ENCODE measurements at places on chromosomes 6 and 20. TPM values are rescaled to one million over a fixed set of nuclear protein-coding genes. Genes with fewer than 3 reads are reported as not detected.

DNA sequence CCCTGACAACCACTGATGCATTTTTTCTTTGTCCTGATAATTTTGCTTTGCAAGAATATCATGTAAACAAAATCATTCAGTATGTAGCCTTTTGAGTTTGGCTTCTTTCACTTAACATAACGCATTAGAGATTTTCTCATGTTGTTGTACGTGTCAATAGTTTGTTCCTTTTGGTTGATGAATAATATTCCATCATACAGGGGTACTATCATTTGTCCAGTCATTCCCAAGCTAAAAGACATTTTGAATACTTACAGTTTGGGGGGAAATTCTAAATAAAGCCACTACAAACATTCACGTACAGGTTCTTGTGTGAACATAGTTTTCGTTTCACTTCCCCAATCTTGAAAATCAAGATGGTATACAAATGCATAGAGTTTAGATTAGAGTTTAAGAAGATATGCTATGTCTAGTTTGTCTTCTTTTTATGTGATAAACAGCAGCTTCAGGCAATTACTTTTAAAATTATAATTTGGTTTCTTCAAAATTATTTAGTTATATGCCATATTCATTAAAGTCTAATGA, 5.2 kb downstream of the HAO1 start:
- H3K36me3 ChIP-seq, result no peaks in the 10 kb centered on the region
- H3K4me1 ChIP-seq, result peaks cover 13% of the 10 kb centered on the region
- no peak overlapping the region for H3K4me3 ChIP-seq
- no peak overlapping the region for H3K27ac ChIP-seq
- H3K27me3 ChIP-seq, result no peaks in the 10 kb centered on the region

DNA sequence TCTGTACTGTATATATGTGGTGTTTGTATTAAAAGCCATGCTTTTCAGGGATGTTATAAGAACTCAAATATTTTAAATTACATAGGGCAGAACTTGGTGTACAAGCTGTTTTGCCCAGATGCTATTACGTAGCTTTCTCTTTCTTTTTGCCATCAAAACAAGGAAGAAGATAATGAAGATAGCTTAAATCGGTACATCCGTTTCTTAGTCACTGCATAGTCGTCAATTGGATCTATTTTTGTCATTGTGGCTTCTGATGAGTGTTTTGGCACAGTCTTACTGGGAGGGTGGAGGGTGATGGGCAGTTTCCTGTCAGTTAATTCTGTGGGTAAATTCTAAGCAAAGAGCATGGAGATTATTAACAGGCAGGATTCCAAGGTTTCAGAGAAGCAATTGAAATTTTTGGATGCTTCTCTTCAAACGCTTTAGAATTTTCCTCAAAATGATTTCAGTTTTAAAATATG, 649.1 kb upstream of the GJE1 start:
- peaks cover 25% of the 10 kb centered on the region for H3K4me1 ChIP-seq
- no peaks in the 10 kb centered on the region for H3K27me3 ChIP-seq
- no peak for DNase-seq
- peaks cover 17% of the 10 kb centered on the region for H3K36me3 ChIP-seq
- peak overlapping the region; percentile 75 for H3K27ac ChIP-seq
- H3K4me3 ChIP-seq, result no peak overlapping the region

Gene KLHDC3
- total RNA-seq, result 109 TPM

- H3K27me3 ChIP-seq, result no peaks in the 10 kb centered on the region
- H3K36me3 ChIP-seq, result no peaks in the 10 kb centered on the region
- H3K27ac ChIP-seq, result no peak overlapping the region
- H3K4me3 ChIP-seq, result no peak overlapping the region
- no peak for DNase-seq
Measured at GRCh38 chr6:5235830-5236229, 24.9 kb downstream of the LYRM4 start.

Gene ZC2HC1B
- total RNA-seq, result not detected

- no peaks in the 10 kb centered on the region for H3K27me3 ChIP-seq
- peaks cover 16% of the 10 kb centered on the region for H3K36me3 ChIP-seq
- no peak for DNase-seq
- H3K4me3 ChIP-seq, result no peak overlapping the region
Measured at GRCh38 chr20:53581444-53582250, 12.0 kb downstream of the ZNF217 start.

Gene MCHR2
- not detected for total RNA-seq

GRCh38 chr20:37457921-37458320, 63.1 kb upstream of the NNAT start:
- H3K4me3 ChIP-seq, result no peak overlapping the region
- no peaks in the 10 kb centered on the region for H3K4me1 ChIP-seq
- no peak for DNase-seq
- H3K27ac ChIP-seq, result no peak overlapping the region

DNA sequence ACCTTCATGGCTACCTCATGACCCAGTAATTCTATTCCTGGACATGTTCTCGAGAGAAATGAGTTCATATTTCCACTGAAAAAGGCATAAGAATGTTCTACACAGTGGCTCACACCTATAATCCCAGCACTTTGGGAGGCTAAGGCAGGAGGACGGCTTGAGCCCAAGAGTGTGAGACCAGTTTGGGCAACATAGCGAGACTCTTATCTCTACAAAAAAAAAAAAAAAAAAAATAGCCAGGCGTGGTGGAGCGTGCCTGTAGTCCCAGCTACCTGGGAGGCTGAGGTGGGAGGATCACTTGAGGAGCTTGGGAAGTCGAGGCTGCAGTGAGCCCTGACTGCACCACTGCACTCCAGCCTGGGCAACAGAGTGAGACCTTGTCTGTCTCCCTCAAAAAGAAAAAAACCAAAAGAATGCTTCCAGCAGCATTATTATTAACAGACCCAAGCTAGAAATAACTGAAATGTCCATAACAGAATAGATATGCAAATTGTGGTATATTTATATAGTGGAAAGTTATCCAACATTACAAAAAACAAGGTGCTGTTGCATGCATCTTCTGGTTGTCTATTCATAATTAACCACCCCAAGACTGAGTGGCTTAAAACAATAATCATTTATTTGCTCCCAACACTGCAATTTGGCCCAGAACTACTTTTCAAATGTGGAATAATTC, 9.4 kb upstream of the RAB44 start:
- no peak overlapping the region for H3K4me3 ChIP-seq
- H3K27ac ChIP-seq, result no peak overlapping the region
- no peak for DNase-seq
- peaks cover 3% of the 10 kb centered on the region for H3K27me3 ChIP-seq

DNA sequence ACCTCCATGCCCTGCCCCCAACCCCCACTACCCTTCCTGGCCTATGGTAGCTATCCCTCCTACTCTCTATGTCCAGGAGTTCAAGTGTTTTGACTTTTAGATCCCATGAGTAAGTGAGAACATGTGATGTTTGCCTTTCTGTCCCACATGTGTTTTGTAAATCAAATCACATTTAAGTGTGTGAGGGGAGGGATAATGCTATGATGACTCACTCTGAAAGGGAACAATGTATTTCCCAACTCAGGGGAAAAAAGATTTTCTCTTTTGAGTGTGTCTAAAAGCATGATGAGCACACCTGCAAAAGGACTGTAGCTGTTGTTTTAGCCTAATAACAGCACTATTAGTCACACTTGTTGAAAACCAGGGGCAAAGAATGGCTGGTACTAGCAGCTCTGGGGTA, 193.7 kb downstream of the GJA10 start:
- H3K36me3 ChIP-seq, result peaks cover 3% of the 10 kb centered on the region
- H3K27ac ChIP-seq, result no peak overlapping the region
- DNase-seq, result no peak

- no peaks in the 10 kb centered on the region for H3K27me3 ChIP-seq
- DNase-seq, result no peak
- no peaks in the 10 kb centered on the region for H3K4me1 ChIP-seq
Measured at GRCh38 chr20:12262747-12263146, 345.1 kb downstream of the BTBD3 start.

Gene NKAIN2
- total RNA-seq, result 0.36 TPM

DNA sequence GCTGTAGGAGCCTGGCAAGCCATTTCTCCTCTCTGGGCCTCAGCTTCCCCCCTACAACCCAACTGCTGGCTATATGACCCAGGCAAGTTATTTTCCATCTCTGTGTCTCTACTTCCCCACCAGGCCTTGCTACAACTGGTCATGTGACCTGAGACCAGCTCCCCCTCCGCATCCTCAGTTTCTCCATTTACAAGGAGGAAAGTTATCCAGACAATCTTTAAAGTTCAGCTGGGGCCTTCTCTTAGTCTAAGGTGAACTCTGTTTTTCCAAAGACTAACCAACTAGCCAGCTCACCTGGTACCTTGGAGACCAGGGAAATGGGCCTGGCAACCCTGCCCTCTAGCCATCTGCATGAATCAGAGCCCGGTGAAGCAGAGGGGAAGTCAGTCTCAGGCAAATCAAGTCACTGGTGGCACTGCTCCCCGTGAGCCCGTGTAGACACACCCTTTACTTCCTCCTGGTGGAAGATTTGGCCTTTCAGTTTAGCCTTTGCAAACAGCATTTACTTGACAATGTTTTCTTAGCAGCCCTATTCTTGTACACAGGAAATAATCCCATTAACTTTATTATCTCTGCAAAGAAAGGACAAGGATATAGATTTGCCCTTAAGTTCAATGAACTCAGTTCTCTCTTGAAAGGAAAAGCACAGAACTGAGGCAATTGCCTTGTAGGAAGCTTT, 157.7 kb downstream of the VEGFA start:
- no peak for DNase-seq
- peaks cover 15% of the 10 kb centered on the region for H3K4me1 ChIP-seq
- H3K27me3 ChIP-seq, result no peaks in the 10 kb centered on the region
- no peaks in the 10 kb centered on the region for H3K36me3 ChIP-seq
- H3K27ac ChIP-seq, result no peak overlapping the region

Gene TDRD6
- 0.05 TPM for total RNA-seq

Gene ECT2L
- not detected for total RNA-seq

DNA sequence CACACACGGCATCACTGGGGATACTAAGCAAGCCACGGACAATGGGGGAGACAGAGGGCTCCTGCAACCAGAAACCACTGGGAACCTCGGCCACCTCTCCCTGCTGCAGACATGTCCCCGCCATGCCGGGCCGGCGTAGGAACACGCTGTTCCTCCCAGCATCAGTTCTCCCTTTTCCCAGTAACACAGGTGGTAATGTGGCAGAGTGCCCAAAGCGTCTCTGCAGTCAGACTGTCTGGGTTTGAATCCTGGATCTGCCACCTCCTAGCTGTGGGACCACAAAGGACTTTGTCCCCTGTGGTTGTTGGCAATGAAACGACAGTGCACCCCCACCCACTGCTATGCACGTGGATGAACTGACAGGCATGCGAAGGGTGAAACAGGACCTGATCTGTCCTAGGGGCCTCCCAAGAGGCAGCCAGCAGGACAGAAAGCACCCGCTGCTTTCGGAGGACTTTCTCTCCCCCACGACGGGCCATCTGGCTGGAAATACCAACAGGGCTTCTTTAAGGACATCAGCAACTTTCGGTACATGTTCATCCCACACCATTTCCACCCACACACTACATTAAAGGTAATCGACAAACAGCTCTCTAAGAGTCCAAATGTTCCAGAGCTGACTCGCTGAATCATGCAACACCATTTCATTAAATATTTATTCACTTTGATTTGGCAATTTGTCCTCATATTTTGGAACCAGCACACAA, 74.1 kb downstream of the SULF2 start:
- no peak for DNase-seq
- no peaks in the 10 kb centered on the region for H3K36me3 ChIP-seq
- H3K27me3 ChIP-seq, result no peaks in the 10 kb centered on the region
- no peak overlapping the region for H3K4me3 ChIP-seq

DNA sequence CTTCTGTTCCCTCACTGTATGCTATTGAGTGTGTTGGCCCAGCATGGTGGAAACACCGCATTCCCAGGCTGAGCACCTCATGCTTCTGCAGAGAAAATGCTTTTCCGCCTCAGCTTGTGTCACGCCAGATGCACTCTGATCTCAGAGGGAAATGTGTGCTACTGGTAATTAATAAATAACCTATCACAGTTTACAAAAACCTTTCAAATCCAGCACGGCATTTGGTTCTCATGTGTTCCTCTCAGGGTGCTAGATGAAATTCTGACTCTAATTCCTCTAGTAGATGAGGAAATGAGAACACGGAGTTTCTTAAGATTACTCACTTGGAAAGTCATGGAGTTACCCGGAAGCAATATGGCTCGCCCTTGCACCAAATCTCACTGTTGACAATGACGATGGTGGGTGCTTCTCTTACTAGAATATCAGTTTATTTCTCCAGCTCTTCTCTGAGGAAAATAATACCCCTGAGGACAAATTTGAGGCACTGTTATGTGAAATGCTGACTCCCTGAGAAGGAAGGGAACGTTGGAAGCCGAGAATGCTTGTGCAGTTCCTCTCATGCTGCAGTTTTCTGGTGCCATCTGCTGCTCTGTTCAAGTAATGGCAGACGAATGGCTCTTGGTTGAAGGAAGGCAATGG, 116.6 kb downstream of the RNF144B start:
- H3K36me3 ChIP-seq, result no peaks in the 10 kb centered on the region
- DNase-seq, result peak; percentile 41

Gene MYB
- 6.8 TPM for total RNA-seq

DNA sequence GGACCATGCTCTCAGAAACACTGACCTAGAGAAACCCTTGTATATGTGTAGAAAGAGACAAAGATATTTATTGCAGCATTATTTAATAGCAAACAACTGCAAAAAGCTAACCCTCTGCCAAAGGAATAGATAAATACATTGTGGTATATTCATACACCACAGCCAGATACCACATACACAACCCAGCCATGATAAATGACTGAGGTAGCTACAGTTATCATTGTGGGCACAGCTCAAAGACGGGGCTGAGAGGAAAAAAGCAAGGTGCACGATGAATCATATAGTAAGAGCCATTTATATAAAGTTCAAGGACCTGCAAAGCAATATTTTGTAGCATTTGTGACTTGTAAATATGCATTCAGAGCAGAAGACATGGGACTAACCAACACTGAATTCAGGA, 30.8 kb downstream of the RSPO4 start:
- peaks cover 20% of the 10 kb centered on the region for H3K27me3 ChIP-seq
- DNase-seq, result no peak
- no peak overlapping the region for H3K4me3 ChIP-seq
- no peaks in the 10 kb centered on the region for H3K36me3 ChIP-seq

Gene C6orf47
- 23.5 TPM for total RNA-seq

Gene BPIFB4
- not detected for total RNA-seq

DNA sequence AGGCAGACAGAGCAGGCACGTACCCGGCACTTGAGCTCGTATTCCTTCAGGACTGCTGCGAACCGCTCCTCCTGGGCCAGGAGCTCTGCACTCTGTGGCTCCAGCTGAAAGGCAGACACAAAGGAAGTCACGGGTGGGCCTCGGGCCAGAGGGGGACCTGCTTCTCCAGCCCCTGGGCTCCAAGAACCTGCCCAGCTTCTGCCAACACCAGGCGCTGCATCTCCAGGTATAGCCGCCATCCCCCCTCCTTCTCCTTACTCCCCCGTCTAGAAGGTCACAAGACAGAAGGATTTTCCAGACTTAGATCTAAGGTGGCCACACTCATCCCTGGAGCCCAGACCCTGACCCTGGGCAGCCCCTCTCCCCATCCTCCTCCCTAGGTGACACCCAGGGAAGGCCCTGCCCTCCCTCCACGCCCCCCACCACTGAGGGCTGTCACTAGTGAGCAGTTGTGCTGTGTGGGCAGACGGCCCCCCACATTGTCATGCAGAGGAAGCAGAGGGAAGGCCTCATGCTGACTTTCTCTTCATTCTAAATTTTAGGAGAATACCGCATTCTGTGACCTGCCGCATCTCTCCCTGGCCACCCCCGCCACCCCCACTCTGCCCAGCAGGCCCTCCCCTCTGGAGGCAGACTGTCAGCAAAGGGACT, 81.9 kb downstream of the GINS1 start:
- no peaks in the 10 kb centered on the region for H3K27me3 ChIP-seq
- DNase-seq, result no peak
- H3K36me3 ChIP-seq, result peaks cover 3% of the 10 kb centered on the region
- no peak overlapping the region for H3K4me3 ChIP-seq

GRCh38 chr20:32089637-32090362, 19.7 kb upstream of the TM9SF4 start:
- H3K36me3 ChIP-seq, result no peaks in the 10 kb centered on the region
- no peak overlapping the region for H3K4me3 ChIP-seq
- no peak for DNase-seq
- no peak overlapping the region for H3K27ac ChIP-seq
